COR-L47 (cell line): ENCODE measurements at places on chromosomes 5 and 9.
A peak's percentile ranks its signal among the peaks of the same experiment; 100 is the strongest.

DNA sequence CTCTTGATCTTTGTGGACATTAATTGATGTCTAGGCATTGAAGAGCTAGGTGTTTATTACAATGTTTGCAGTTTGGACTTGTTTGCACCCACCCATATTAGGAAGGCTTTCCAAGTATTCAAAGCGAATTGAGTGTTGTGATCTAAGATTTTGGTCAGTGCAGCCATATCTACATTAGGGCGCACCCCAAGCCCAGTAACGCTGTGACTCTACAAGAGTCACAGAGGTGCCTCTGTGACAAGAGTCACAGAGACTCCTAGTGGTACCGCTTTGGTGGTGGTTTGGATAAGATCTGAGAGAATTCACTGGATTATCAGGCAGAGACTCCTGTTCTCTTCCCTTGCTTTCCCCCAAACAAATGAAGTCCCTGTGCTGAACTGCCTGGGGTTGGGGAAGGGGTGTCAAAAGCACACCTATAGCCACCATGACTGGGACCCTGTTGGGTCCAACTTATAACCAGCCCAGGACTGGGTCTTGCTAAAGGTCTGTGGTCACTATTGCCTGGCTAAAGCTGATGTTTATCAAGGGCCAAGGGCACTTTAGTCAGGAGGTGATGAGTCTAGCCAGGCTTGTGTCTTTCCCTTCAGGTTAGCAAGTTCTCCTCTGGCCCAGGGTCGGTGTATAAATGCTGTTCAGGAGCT, 114.1 kb upstream of the RIOK2 start:
- peak; percentile 63 for DNase-seq

DNA sequence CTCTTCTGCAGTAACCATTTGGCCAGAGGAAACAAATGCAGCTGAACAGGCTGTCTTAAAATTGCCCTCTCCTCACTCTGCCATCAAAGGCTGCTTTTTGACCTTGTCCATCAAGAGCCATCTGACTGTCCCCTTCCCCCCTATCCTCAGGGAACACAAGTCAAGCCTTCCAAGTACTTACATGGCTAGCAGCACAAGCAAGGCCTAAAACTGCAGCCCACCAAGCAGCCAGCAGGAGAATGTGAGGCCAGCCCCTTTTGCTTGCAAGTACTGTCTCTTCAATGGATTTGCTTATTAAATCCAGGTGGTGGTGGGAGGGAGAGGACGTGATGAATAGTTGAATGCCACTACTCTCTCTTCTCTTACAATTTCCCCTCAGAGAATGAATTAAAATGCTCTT, 83.5 kb downstream of the HTR1A start:
- DNase-seq = no peak

DNA sequence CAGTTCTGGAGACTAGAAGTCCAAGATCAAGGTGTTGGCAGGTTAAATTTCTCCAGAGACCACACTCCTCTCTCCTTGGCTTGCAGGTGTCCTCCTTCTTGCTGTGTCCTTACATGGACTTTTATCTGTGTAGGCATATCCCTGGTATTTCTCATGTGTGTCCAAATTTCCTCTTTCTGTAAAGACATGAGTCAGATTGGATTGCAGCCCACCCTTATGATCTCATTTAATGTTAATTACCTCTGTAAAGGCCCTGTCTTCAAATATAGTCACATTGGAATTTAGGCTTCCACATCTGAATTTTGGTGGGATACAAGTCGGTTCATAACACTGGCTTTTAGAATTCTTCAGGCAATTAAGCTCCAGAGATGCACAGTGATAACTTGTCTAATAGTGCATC, 322.2 kb upstream of the GRIA1 start:
- DNase-seq = no peak

GRCh38 chr9:113179839-113180238, 29.0 kb downstream of the SLC31A2 start:
- no peak for DNase-seq

DNA sequence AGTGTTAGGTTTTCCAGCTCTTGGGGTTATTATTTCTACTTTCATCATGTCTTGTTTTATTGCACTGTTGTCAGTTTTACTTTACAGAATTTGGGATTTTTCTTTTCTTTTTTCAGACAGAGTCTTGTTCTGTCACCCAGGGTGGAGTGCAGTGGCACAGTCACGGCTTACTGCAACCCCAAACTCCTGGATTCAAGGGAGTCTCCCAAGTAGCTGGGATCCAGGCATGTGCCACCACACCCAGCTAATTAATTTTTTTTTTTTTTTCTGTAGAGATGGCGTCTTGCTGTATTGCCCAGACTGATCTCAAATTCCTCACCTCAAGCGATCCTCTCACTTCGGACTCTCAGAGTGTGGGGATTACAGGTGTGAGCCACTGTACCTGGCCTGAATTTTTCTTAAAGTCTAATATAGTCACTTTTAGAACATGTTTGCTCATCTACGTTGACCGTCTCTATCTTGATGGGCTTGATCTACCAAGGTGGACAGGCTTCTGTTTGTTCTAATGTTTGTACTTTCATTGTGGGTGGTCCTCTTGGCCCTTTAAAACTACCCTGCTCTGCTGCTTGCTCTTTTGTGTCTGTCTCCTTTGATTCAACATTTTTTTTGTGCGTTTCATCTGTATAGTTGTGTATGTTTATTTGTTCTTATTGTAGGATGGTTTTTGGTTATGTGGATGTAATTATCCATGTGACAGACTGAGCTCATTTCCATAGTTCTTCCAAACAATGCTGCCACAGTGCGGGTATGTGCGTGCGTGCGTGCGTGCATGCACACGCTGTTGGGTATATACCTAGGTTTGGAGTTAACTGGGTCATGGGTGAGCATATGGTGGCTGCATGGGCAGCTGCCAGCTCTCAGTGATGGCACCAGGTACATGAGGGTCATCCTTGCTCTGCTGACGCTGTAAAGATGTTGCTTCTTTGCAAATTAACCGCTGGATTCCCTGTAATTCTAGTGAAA, 18.1 kb downstream of the PRRC2B start:
- DNase-seq = no peak

- no peak for DNase-seq
Measured at GRCh38 chr9:13186091-13186490, 93.4 kb downstream of the MPDZ start.

- no peak for DNase-seq
Measured at GRCh38 chr9:72305102-72305546, 59.9 kb downstream of the ZFAND5 start.

DNA sequence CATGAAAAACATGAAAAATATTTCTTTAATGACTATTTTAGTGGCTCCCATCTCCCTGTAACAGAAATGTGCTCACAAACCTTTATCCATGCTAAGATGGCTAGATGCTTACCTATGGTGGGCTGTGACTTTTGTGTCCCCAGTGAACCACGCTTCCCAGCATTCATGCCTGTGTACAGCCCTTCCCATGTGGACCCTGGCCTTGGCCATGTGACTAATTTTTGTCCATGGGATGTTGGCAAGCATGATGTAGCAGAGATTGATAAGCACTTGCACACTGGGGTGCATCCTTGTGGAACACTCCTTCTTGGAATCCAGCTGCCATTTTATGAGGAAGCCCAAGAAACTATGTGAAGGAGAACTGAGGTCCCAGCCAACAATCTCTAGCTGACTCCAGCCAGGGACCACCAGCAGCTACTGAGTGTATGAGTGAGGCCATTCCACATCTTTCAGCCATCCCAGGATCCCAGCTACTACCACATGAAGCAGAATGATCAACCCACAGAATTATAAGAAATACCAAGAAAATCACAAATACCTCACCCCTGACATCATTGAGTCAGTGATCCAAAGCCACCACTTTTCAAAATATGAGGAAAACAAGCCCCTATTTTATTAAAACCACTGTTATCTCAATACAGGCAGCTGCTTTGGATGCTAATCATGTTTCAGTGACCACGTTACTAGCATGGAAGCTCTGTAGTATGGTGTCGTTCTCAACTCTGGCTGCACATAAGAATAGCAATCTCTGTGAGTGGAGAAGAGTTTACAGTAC, 16.1 kb upstream of the RAI14 start:
- DNase-seq = no peak

GRCh38 chr9:121424024-121424432, 54.0 kb upstream of the STOM start:
- no peak for DNase-seq

GRCh38 chr9:137417161-137418021, 5.6 kb downstream of the EXD3 start:
- DNase-seq = no peak

DNA sequence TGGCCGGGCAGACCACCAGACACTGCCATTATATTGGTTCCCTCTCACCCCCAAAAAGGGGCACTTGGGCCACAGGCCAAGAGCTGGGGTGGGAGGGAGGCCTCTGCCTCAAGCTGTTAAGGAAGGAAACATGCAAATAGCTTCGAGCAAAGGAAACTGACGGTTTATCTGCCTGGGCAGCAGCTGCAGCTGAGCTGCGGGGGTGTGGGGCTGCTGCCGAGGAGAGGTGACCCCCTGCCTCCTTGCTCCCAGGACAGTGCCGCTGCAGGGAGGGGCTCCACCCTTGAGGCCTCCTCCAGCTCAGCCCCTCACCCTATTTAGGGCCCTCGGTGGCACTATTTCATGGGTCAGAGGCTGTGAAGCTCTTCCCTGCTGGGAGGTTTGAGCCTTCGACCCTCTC, 789 bp downstream of the DOK3 start:
- no peak for DNase-seq

DNA sequence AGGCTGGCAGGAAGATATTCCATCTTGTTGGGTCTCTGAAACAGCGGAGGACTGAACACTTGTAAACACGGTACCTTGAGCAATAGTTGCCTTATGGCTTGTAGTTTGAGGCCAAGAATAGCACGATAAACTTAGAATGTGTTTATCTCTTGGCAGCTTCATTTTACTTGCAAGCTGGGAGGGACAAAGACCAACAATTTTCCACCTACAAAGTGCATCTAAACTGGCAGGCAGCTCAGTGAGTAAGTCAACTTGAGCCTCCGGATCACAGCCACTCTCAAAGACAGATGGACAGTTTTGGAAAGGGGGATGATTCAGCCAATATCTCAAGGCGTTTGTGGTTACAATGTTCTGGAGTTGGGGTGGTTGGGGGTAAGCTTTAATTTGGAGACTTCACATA, 652.6 kb downstream of the CETN3 start:
- no peak for DNase-seq

GRCh38 chr5:129656952-129657351, 90.9 kb upstream of the MINAR2 start:
- DNase-seq = no peak

- no peak for DNase-seq
Measured at GRCh38 chr5:41157272-41157894, 55.9 kb downstream of the C6 start.

DNA sequence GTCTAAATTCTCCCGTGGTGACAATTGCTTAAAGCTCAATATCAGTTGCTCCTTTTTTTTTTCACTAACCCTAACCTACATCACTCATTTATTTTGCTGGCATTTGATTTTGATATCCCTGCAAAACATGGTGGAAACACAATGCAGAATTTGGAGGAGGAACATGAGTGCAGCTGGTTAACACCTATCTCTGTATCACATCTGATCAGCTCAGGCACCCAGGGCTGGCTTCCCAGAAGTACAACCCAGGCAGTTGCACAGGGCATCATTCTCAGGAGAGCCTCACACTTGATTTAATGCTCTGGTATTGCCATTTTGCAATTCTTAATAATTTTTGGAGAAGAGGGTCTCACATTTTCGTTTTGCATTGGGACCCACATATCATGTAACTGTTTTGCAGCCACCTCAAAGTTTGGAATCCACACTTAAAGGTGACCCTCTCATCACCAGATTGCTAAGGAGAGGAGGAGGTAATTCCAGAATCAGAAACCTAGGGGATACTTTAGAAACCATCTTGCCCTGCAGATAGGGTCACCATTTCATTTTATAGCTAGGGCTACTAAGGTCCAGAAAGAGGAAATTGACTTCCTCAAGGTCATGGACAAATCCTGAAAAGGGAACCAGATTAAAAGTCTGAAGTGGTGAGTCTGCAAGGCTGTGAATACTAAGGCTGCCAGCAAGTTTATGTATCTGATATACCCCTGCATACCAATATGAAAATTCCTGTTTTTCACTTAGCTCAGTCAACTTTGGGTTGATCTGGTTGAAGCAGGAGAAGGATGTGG, 19.3 kb upstream of the ADAM19 start:
- DNase-seq = no peak

- no peak for DNase-seq
Measured at GRCh38 chr5:77239126-77239741, 28.8 kb downstream of the PDE8B start.

DNA sequence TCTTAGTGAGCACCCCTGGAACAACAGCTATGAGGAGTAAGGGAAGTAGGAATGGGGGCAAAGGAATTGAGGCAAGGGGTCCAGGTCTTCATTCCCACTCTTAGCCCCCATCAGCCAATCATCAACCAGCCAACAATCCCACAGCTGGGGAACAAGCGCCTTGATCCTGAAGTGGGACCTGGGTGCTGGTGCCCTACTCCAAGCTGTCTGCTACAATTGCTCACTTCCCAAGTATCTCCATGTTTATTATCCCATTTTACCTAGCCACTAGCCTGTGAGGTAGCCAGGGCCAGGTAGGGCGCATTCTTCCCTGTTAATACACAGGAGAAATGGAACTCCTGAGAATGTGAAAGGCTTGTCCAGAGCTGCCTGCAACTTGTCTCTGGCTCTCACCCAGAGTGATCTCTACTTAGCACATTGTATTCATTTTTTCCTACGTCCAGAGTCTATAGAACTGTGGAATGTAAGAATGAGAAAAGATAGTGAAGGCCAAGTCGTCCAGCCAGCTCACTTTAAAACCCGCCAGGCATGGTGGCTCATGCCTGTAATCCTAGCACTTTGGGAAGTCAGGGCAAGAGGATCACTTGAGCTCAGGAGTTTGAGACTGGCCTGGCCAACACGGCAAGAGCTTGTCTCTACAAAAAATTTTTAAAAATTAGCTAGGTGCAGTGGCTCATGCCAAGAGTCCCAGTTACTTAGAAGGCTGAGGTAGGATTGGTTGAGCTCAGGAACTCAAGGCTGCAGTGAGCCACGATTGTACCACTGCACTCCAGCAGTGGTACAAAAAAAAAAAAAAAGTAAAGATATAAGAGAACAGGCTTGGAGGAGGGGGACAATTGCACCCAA, 6.2 kb upstream of the DNAJC18 start:
- no peak for DNase-seq

GRCh38 chr5:32791536-32792243, 80.6 kb downstream of the NPR3 start:
- no peak for DNase-seq

DNA sequence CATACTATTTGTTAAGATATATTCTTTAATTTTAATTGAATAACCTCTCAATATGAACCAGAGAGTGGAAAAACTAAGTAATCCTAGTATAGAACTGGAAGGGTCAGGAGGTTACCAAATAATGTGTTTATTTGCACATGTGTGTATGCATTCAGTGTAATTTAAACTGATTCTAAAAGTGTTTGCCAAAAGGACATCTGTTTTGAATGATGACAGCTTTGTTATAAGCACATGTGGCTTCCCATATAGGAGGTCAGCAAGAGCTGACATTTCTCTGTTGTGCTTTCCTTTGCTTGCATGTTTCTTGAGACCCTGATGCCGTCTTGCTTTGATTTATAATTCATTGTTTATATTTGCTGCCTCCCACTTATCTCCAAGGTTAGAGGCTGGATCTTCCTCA, 383.4 kb downstream of the BRINP1 start:
- DNase-seq = no peak
